ENCODE measurements at places on chromosomes 12 and 14. TPM values are rescaled to one million over a fixed set of nuclear protein-coding genes. Genes with fewer than 3 reads are reported as not detected.

Gene PIWIL1
- not detected for polyA plus RNA-seq

GRCh38 chr12:100576331-100577036 is 3.0 kb downstream of the GAS2L3 start:
- H3K4me3 ChIP-seq, result no peak overlapping the region
- no peak overlapping the region for H3K27ac ChIP-seq
- peaks cover 12% of the 10 kb centered on the region for H3K4me1 ChIP-seq
- H3K36me3 ChIP-seq, result no peaks in the 10 kb centered on the region
- DNase-seq, result no peak

Gene TMCC3
- 4.5 TPM for polyA plus RNA-seq

DNA sequence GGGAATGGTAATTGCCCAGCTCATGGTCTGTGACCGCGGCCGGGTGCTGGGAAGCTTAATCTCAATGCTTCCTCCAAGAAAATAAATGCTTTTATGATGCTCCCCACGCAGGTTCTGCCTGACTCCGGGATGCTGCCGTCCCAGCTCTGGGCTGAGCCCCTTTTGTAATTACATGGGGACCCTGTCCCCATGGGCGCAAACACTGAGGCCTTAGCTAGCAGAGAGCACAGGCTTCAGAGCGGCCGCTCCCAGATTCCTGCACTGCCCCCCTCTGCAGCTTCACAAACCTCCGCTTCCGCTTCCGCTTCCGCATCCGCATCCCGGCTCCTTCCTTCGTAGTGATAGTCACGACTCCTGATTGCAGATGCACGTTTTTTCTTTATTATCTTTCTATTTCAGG is 129.5 kb downstream of the KIF26A start:
- H3K36me3 ChIP-seq, result no peaks in the 10 kb centered on the region
- H3K4me1 ChIP-seq, result no peaks in the 10 kb centered on the region
- H3K27ac ChIP-seq, result no peak overlapping the region
- no peak overlapping the region for H3K4me3 ChIP-seq
- H3K27me3 ChIP-seq, result no peaks in the 10 kb centered on the region

- no peaks in the 10 kb centered on the region for H3K4me1 ChIP-seq
- peaks cover 10% of the 10 kb centered on the region for H3K27me3 ChIP-seq
- H3K4me3 ChIP-seq, result no peak overlapping the region
- H3K36me3 ChIP-seq, result no peaks in the 10 kb centered on the region
Measured at GRCh38 chr12:113439606-113440030, 17.4 kb downstream of the SDSL start.

DNA sequence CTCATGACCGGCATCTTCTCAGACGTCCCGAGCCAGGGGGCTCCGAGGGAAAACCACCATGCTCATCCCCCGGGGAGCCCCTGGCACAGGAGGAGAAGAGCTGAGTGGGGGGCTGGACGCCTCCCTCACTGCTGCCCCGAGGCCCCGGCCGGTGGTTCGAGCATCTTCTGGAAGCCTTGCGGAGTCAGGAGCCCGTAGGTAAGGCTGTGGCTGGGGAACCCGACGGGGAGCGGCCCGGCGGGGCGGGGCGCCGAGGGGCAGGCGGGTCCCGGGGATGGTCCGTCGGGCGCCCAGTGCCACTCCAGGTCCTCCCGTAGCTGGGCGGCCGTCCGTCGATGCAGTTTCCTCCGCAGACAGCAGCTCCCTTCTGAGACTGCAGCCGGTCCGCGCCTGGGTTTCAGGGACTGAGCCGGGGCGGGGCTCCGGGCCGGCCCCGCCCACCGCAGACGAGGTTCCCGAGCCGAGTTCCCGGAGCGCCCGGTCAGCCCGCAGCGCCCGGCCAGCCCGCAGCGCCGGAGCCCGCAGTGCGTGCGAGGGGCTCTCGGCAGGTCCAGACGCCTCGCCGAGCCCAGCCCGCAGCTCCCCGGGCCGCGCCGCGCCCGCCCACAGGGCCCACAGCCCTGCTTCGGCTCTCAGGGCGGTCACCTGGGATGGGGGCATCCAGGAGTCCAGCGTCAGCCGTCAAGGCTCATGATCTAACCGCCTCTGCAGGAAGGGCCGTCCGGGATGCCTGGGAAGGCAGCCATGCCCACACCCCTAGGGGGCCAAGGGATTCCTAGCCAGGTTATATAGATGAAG is at the start of gene PGF:
PGF (minus strand) TSS at position 369 of the 798 bp plus-strand sequence; CDS start at position 14, 355 bp downstream.
- H3K27me3 ChIP-seq, result peaks cover 39% of the 10 kb centered on the region
- peak; percentile 57 for DNase-seq
- H3K4me3 ChIP-seq, result no peak within 1 kb of the TSS
- peaks cover 12% of the 10 kb centered on the region for H3K4me1 ChIP-seq
- H3K36me3 ChIP-seq, result no peaks in the 10 kb centered on the region

DNA sequence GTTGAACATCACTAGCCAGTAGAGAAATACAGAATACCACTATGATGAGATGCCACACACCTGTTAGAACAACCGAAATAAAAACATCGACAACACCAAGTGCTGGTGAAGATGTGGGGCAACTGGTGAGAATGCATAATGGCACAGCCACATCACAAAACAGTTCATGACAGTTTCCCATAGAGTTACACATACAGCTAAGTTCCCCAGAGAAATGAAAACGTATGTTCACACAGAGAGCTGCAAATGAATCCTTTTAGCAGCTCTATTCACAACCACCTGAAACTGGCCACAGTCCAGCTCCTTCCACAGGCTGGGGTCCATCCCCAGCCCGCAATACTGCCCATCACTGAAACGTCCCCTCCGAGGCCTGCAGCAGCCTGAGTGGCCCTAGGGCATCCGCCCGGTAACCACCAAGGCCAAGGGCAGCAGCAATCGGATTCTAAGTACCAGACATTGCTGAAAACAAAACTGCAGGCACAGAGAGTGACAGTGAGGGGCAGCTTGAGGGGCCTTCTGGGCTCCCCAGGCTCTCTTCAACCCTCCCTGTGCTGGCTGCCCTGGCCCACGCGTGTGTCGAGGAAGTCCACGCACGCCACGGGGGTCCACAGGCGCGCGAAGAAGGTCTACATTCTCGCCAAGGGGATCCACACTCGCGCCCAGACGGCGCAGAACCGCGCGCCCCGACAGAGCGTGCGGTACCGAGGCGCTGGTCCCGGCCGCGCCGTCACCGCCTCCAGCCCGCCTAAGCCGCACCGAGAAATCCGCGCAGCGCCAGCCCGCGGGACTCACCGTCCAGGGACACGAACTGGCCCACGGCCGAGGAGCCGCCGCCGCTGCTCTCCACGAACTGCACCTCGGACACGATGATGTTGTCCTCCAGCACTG is 903 bp downstream of the BRF1 start:
- H3K36me3 ChIP-seq, result no peaks in the 10 kb centered on the region
- peaks cover 9% of the 10 kb centered on the region for H3K4me1 ChIP-seq
- no peak for DNase-seq
- no peaks in the 10 kb centered on the region for H3K27me3 ChIP-seq
- H3K4me3 ChIP-seq, result peak overlapping the region; percentile 67
- peak overlapping the region; percentile 82 for H3K27ac ChIP-seq

Measured in B cell (primary cell).